Jurkat, Clone E6-1 (cell line): ENCODE measurements at places on chromosomes 3 and 15.

DNA sequence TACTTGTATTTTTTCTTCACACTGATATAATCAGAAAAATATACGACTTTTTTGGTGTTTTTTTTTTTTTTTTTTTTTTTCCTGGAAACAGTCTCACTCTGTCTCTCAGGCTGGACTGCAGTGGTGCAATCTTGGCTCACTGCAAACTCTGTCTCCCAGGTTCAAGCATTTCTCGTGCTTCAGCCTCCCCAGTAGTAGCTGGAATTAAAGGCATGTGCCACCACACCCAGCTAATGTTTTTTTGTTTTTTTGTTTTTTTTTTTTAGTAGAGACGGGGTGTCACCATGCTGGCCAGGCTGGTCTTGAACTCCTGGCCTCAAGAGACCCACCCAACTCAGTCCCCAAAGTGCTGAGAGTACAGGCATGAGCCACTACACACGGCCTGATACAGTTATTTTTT, 20.8 kb upstream of the DNAAF4 start:
- no peak for DNase-seq

GRCh38 chr15:65466901-65467300, 44.2 kb upstream of the IGDCC4 start:
- DNase-seq = no peak

DNA sequence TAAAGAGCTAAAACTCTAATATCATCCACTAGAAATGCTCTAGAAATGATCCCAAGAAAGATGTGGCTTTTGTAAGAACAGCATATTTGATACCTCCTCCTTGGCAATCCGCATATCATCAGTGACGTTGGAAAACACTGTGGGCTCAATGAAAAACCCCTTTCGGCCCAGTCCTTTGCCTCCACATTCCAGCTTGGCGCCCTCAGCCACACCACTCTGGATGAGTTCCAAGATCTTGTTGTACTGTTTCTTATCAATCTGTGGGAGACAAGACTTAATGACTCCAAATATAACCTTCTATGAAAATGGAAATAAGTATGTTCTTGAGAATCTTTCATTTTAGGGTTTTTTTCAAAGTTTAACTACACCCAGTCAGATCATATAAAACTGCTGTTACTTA, 103.6 kb downstream of the ALDH1A2 start:
- no peak for DNase-seq

GRCh38 chr3:110106805-110107204, 769.5 kb upstream of the DPPA4 start:
- no peak for DNase-seq

- DNase-seq = no peak
Measured at GRCh38 chr3:171874879-171875278, 31.7 kb downstream of the TMEM212 start.

DNA sequence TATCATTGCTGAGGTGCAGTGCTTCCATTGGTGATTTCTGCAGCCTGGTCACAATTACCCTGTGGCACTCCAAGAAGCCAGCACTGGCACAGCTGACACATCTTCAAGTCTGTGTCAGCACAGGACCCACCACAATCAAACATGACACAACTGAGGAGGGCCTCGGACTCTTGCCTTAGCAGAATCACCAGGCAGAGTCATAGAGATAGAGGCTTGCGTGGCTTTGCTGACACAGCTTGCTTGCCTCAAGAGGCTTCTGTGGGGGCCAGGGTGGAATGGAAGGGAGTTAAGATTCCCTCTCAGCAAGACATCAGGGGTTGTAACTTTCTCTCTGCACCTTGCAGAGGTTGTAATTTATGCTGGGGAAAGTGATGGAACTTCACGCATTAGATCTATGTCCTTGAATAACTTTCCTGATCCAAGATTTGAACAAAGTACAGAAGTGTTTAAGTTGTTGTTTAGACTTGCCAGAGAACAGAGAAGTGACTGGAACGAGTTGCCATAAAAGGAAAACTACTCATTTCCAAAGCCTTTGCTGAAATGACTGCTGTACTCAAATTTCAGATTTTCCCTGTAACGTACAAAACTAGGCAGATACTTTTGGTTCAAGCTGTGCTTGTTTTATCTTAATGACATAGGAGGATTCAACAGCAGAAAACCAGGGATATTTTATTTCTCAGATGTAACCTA, 170.7 kb downstream of the DIPK2A start:
- no peak for DNase-seq

DNA sequence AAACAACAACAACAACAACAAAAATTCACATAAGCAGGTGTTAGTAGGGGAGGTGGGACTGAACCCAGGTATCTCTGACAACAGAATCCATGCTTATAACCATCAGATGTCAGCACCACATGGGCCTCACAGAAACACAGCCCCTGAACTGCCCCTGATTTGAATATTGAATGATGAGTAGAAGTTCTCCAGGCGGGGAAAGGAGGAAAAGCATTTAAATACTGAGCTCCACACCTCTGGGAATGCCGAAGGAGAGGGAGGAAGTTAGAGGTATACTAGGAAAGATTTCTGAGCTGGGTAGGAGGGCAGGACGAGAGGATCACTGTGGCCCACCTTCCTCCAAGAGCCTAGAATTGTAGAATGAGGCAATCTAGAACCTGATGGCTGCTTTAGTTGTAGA, 31.9 kb upstream of the EIF4A2 start:
- no peak for DNase-seq

- DNase-seq = no peak
Measured at GRCh38 chr3:154791611-154792010, 288.5 kb upstream of the MME start.

GRCh38 chr3:143295201-143296080, 175.9 kb downstream of the CHST2 start:
- no peak for DNase-seq

GRCh38 chr3:168812234-168812633, 716.5 kb upstream of the GOLIM4 start:
- no peak for DNase-seq

DNA sequence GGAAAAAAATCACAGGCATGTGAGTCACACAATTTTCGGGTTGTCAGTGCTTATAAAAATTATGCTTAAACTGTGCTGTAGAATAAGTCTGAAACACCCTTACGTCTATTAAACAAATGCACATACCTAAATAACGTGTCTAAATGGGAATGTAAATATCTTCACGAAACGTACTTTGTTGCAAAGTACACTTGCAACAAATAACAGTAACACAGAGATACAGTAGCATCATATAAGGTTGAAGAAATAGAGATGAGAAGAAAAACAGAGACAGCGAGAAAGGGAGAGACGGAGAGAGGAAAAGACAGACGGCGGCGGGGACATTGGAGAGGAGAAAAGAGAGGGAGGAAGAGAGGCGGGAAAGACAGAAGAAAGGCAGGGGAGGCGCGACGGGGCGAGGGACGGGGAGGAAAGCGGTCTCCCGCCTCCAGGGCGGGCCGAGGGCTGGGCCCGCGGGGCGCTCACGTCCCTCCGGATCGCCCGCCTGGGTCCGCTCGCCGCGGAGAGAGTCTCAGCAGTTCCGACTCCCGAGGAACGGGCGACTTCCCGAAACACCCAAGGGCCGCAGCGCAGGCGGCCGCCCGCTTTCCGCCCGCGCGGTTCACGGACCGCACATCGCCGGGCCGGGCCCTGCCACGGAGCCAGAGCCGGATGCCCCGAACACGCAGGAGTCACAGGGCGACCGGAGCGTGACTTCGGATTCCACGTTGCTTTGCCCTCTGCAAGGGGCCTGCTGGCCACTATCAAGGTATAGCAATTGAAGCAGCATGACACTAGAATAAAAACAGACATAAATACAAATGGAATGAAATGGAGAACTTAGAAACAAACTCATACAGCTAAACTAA, 153.4 kb downstream of the LMLN start:
- no peak for DNase-seq

DNA sequence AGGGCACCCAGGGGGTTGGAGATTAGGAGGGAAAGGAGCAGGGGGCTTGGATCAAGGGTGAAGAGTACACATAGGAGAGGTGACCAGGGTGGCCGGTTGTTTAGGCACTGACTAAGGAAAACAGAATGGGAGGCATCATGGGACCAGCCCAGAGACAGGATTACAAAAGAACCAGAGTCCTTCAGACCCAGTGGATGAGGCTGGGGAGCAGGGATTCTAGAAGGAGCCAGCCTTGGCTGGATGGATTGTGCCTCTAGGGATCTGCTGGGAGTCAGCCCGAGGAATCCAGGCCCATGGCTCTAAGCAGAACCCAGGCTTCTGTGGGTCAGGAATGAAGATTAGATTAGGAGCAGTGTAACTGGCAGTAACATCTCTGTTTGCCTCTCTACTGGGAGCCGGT, 98.6 kb downstream of the ARNT2 start:
- no peak for DNase-seq

- no peak for DNase-seq
Measured at GRCh38 chr15:95718441-95718840, 612.1 kb upstream of the NR2F2 start.

- no peak for DNase-seq
Measured at GRCh38 chr3:9214599-9214998, 34.8 kb downstream of the SRGAP3 start.

DNA sequence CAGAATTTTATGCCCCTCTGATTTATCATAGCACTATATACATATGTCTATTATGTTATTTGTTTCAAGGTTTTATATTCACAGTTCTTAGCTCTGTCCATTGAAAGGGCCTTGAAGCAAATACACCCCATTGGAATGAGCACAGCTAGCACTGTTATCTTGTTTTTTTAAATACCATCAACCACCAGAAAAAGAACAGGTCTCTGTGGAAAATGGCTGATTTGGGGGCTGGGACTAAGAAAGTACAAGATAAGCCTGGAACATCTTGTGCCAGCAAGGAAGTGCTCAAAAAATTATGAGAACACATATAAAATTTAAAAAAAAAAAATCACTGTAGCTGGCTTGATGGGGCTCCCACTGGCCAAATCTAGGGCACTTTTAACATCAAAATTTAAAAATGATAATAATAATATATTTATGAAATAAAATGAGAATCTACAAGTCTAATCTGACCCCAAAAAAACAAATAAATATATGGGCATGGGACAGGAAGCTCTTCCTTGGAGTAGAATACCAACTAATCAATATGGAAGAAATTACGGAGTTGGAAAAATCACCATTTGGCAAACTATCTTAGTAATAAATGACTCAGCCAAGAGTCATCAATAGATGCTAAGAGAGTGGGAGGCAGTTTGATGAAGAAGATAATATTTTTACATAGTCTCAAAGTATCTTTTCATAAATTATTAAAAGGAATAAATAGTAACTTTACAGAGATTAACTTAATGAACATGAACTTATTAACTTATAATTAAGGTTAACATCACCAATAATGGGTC, 20.5 kb downstream of the IFT80 start:
- no peak for DNase-seq

GRCh38 chr3:177694951-177695350, 497.7 kb upstream of the TBL1XR1 start:
- no peak for DNase-seq

DNA sequence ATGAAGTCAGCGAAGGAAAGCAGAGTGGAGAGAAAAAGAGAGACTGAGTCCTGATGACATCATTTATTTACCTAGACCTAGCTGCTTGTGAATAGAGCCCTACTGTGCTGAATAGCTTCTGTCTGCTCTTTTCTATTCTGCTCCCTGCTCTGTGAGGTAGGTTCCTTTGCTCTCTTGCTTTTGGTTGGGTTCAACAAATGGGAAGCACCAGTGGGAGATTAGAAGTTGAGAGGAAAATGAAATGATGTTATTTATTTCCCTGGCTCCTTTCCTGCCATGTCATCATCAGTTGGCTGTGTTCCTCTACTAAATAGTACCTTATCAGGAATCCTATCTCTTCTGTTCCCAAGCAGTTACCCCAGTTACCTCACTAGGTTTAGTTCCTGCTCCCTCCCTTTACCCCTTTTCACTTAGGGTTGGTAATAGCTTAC, 23.5 kb downstream of the DTWD1 start:
- DNase-seq = no peak
